Cardiac muscle cell (in vitro differentiated cells and primary cell): ENCODE measurements at places on chromosomes 7 and 10.

DNA sequence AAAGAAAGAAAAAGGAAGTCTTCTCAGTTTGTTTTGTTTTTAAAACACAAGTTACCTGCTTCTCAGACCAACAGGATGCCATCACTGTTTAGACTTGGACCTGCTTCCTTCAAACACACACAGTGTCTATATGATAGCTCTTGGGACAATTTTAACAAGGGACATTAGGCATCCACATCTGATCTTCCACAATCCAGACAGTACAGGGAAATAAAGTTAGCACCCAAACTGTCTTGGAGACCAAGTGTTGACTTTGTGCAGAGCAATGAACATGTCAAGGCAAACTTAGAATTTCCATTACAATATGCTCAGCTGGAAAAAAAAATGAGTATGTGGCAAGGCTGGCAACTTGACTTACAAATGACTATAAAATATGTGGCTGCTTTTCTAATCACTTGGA lies 80.9 kb downstream of the SGMS1 start:
- no peak for DNase-seq

DNA sequence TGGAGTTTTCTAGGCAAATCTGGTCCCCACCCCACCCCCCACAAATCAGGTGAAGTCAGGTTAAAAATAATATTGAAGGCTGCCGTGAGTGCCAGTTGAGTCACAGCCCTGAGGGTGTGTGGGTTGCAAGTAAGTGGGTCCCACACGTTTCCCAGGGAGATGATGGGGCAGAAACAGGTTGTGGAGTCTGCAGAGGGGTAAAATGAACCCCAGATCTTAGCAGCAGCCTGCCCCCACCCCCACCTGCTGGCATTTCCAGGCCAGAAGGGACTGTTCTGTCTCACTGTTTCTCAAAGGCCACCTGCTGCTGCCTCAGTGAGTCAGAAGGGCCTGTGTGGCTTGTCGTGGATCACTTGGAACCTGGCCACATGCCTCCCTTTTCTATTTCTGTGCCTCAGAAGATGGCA lies 59.8 kb upstream of the SMNDC1 start:
- no peak for DNase-seq

GRCh38 chr10:33657913-33658312 lies 323.4 kb upstream of the NRP1 start:
- DNase-seq = no peak

DNA sequence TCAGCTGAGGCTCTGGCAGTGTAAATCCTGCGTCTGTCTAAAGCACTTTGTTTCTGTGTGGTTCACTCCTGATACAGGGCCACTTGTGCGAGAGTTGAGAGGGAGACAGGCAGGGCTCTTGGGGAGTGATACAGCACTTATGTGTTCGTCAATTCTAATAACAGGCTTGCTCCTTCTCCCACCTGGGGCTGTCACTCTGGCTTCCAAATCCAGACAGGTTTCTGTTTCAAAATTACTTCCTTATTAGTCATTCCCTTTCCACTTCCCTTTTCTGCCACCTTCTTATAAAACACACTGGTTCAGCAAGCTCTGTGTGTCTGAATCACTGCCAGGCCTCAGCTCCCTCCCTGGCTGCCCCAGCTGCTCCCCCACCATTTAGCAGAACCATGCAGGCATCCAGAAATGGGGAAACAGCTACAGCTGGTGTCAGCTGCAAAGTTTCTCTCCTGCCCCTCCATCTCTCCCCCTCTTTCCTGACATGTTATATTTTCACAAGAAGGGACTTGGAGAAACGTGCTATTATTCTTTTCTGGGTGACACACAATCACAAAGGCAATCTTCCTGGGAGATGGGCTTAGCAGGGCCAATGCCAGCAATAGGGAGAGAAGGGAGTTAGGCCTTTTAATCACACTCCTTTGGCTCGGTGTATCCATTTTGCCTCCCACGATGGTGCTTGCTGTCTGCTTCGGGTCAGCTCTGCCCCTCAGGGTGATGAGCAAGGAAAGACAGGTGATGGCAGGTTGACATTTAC lies 58.4 kb upstream of the ZNRF2 start:
- DNase-seq = peak; percentile 82

- DNase-seq = peak; percentile 13
Observed at GRCh38 chr10:104128214-104128613, 6.2 kb downstream of the SFR1 start.

GRCh38 chr10:129495256-129495655 lies 28.2 kb downstream of the MGMT start:
- no peak for DNase-seq

DNA sequence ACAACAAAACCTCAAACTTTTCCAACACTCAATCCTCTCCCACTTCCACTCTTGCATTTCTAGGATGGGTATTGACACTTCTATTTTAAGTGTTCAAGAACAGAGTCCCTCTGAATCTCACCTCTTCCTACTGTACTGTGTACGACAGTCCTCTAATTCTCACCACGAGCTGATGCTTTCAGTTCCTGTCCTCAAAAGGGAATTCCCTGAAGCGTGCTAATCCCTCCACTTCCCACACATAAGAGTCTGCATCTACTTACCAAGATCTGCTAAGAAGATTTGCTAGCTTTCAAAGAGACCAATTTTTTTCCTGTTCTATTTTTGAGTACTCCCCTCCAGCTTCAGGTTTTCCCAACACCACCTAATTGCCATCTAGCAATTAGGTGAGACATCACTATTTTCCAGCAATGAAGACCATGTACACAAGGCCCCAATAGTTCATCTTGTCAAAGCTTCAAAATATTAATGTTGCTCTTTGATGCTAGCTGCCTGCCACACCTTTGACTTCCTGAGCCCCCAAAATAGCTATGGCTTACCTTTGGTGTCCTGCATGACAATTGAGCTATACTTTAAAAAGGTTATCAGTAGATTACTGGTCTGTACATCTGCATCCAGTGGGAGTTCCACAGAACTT lies 54.4 kb downstream of the ARMH3 start:
- peak; percentile 17 for DNase-seq

- DNase-seq = no peak
Observed at GRCh38 chr10:27541796-27542729, 38.0 kb downstream of the RAB18 start.

DNA sequence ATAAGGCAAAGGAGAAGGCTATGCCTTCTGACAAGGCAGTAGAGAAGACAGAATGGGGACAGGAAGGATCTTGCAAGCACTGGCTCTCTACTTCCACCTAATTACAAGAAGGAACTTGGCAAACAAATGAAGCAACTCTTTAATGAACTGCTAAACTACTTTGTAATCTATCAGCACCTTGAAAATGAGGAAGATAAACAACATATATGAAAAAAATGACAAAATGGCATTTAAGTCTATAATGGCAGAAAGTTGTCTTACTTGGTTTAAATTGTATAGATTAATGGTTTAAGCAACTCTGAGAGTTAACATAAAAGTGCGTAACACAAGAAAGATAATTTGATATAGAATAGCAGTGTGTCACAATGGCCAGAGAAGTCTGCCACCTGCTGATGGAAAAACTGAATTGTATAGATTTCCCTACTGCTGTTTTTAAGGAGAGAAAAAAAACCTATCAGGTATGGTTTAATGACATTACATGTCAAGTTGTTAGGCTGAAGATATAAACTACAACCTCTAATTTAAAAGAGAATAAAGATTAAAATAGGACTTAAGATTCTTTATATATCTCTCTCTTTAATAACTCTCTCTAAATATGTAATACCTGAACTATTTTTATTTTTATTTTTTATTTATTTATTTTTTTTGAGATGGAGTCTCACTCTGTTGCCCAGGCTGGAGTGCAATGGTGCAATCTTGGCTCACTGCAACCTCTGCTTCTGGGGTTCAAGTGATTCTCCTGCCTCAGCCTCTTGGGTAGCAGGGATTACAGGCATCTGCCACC lies 11.8 kb downstream of the NT5C3A start:
- peak; percentile 36 for DNase-seq

DNA sequence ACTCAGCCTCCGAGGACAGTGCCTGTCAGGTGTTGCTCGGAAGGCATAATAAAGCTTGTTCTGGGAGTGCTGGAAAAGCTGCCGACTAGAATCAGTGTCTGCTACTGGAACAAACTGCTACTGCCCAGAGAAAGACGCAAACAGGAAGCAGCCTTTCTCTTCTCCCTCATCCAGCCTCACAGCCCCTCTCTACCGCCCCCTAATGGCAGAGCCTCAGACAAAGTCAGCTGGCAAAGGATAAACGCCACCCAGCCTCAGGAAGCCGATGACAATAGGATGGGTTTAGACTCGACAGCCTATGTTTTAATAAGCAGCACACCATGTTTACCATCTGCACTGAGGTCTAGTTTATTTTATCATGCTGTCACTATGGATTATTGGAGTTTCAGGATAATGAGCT lies 169.5 kb upstream of the LYZL1 start:
- DNase-seq = no peak

- DNase-seq = no peak
Observed at GRCh38 chr7:30459591-30460245, 18.9 kb downstream of the NOD1 start.

GRCh38 chr7:8254667-8255066 lies 7.3 kb downstream of the ICA1 start:
- DNase-seq = no peak

DNA sequence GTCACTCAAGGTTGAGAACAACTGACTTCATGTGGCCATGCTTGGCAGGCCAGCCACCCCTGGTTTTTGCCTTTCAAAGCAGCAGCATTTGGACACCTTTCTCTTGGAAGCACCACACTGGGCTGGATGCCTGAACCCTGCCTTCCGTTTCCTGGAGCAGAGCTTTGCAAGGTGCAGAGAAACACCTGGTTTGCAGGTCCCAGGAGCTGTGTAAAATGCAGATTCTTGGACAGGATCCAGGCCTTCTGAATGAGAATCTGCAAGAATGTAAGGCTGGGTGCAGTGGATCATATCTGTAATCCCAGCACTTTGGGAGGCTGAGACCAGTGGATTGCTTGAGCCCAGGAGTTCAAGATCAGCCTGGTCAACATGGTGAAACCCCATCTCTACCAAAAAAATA lies 18.0 kb upstream of the DUSP5 start:
- DNase-seq = no peak

- no peak for DNase-seq
Observed at GRCh38 chr10:19461588-19461987, 354.6 kb upstream of the PLXDC2 start.

DNA sequence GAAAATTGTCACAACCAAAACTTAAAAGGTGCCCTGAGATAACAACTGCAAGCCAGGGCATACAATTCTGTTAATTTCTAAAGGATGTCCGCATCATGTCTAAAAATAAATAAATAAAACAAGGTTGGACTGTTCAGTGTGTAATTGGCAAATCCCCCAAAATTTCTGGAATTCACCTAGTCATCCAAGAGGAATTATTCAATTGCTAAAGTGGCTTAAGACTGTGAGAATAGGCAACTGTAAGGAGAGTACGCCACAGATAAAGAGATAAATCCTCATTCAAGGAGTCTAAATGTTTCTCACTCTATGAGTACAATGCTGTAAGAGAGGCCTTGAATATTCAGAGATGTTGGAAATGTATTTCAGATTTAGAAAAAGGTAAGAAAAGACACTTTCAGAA lies 37.2 kb downstream of the PIK3AP1 start:
- DNase-seq = peak; percentile 4

DNA sequence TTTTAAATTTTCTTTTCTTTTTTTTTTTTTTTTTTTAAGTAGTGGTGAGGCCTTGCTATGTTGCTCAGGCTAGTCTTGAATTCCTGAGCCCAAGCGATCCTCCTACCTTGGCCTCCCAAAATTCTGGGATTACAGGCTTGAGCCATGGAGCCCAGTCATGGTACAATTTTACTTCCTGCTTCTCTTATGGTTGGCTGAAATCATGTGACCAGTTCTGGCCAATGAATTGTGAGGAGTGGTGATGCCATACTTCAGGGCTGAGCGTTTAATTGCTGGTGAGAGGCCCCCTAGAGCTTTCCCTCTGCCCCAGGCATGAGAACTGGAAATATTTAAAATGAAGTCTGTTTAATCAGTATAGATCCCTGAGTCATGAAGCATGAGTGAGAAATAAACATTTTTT lies 22.2 kb upstream of the BAIAP2L1 start:
- no peak for DNase-seq
